ENCODE measurements at places on chromosomes 6 and 20.

GRCh38 chr6:117906958-117907600 lies at the start of gene SLC35F1:
Gene SLC35F1 (plus strand): TSS chr6:117907264.
- peak; percentile 66 for DNase-seq

- DNase-seq = no peak
These were observed 6.0 kb downstream of the TLDC2 start for GRCh38 chr20:36881888-36882287.

GRCh38 chr20:7240490-7240889 lies 473.0 kb downstream of the BMP2 start:
- DNase-seq = no peak

DNA sequence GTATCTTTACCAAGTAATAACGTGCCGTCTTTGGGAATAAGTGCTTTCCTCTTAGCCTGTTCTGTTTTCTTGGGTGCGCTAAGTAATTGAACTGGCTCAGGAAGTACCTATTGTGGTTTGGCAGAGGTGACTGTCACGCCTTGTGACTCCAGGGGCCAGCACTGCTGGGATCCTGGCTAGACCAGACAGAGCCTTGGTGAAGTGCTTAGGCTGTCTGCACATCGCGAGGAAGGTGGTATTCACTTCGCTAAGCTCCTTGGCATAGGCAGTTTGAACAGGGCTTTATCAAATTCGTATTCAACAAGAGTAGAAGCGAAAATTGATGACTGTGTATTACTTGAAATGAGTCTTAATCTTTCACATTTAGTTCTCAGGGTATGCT lies 17.6 kb downstream of the PRDM1 start:
- no peak for DNase-seq

DNA sequence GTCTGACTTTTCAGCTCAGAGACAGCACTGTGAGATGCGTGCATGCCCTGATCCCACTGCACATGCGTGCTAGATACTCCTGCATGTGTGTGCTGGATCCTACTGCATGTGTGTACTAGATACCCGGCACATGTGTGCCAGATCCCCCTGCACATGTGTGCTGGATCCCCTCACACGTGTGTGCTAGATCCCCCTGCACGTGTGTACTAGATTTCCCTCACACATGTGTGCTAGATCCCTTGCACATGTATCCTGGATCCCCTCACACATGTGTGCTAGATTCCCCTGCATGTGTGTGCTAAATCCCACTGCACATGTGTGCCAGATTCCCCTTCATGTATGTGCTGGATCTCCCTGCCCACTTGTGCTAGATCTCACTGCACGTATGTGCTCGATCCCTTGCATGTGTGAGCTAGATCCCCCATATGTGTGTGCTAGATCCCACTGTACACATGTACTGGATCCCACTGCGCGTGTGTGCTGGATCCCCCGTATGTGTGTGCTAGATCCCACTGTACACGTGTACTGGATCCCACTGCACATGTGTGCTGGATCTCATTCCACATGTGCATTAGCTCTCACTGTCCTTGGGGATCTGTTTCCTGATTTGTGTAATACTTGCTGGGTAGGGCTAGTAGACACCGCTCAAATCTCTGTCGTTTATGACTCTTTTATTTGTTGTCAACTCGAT lies 214.6 kb downstream of the SMOC2 start:
- no peak for DNase-seq

DNA sequence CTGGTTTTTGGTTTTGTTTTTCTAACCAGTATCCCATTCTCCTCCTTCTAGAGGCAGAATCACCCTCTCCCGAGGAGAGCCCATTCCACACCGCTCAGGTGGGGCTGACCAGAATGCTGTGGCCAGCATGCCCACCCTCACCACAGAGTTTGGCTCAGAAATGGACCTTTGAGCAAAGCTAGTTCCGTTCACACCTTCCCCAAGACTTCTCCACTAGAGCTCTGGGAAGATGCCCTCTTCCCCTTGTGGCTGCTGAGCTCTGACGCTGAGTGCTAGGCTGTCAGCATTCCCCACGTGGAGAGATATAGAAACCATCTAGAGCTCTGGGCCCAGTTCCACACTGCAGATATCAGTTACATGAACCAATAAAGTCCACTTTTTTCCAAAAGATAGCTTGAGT lies 7.9 kb downstream of the GPLD1 start:
- no peak for DNase-seq

All from occipital lobe (tissue), 3 donors.